HAP-1 (cell line): ENCODE measurements at places on chromosomes 2 and 18.
A peak's percentile ranks its signal among the peaks of the same experiment; 100 is the strongest.

GRCh38 chr2:168495524-168495923 lies 39.5 kb downstream of the CERS6 start:
- DNase-seq: no peak

DNA sequence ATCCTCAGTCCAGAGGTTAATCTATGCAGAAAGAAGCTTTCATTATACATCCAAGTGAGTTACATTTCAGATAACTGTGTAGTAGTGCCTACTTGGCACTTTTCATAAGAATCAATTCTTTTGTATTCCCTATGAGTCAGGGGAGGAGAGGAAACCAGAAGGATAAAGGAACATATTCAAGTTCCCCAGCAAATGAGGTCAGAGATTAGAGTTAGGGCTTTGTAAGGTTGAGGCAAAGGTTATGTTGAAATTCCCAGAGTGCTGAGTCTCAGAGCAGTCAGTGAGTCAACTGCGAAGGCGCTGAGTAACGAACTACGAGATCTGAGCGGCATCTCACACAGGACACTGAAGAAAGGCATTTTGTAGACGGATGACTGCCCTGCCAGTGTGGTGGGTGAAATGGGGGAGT lies 25.1 kb upstream of the ME2 start:
- DNase-seq: no peak

GRCh38 chr18:13269013-13269280 lies 50.4 kb downstream of the LDLRAD4 start:
- no peak for DNase-seq

- DNase-seq: no peak
Observed at GRCh38 chr2:121902171-121902591, 146.7 kb downstream of the TSN start.

DNA sequence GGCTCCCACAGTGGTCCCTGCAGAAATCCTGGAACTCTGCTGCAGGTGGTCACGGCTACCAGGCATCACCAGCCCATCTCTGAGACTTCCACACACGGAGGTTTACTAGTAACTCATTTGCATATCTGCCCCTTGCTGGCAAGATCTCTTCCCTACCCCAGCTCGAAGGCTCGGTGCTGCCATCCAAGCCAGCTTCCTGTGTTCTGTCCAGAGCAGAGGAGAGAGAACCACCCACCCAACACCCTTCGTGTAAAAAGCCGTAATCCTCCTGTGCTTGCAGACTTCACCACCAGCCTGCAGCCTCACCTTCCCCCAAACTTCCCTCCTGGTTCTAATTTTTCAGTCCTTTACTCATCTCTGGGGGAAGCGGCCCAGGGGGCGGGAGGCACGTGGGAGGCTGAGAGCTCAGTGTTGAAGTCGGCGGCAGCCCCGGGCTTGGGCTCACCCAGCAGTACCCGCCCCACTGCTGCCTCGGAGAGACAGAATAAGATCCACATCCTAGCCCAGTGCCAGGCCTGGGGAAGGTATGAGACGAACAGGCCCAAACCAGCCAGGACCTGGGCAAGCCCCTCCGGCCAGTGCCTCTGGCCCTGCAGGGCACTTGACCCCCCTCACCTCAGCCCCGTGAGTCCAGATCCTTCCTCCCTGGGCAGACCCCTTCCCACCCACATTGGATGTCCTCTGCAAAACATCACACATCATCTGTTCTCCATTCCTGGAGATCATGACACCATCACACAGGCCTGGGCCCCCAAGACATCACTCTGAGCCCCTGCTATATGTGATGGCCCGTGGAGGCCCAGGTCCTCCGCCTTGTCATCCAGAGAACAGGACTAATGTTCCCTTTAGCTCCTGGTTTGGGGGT lies 145.8 kb upstream of the ID2 start:
- no peak for DNase-seq

DNA sequence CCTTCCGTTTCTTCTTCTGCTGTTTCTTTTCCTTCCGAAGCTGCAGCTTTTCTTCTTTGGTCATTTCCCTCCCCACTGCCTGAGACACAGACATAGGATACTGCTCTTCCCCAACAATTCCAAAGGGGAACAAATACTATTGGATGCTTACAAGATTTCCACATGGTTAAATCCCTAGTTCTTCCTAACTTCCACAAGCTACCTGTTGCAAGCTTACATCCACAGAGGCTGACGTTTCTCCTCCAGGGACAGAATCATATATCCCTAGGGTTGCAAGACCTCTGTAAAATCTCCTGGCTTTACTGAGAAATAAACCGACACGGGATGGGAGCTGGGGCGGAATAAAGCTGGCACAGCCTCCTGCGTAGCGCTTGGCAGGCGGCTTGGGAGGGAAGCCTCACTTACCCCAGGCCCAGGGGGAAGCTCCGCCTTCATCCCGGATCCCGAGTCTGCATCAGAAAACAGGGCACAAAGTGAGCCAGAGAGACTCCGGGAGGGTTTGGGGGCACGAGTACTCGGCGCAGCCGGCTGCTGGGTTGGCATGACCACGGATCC lies 590 bp downstream of the EIF2B4 start:
- peak; percentile 71 for DNase-seq

- no peak for DNase-seq
Observed at GRCh38 chr2:23713351-23713750, 213.6 kb downstream of the ATAD2B start.

DNA sequence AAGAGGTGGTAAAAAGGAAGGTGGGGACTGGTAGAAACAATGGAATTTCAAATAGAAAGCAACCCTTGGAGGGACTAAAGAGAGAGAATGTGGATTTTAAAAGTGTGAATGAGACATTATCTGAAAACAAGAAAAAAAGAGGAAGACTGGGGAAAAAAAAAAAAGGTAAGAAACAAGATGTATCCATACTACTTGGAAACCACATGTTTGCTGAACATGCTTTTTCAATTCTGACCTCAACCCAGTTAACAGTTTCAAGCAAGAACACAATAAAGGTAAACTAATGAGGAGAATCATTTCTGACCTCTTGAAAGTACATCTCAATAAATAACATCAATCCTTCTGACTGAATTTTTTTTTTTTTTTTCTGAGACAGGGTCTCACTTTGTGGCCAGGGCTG lies 2.6 kb downstream of the FARSB start:
- DNase-seq: no peak

- DNase-seq: no peak
Observed at GRCh38 chr18:43793910-43794309, 516.6 kb upstream of the SYT4 start.

DNA sequence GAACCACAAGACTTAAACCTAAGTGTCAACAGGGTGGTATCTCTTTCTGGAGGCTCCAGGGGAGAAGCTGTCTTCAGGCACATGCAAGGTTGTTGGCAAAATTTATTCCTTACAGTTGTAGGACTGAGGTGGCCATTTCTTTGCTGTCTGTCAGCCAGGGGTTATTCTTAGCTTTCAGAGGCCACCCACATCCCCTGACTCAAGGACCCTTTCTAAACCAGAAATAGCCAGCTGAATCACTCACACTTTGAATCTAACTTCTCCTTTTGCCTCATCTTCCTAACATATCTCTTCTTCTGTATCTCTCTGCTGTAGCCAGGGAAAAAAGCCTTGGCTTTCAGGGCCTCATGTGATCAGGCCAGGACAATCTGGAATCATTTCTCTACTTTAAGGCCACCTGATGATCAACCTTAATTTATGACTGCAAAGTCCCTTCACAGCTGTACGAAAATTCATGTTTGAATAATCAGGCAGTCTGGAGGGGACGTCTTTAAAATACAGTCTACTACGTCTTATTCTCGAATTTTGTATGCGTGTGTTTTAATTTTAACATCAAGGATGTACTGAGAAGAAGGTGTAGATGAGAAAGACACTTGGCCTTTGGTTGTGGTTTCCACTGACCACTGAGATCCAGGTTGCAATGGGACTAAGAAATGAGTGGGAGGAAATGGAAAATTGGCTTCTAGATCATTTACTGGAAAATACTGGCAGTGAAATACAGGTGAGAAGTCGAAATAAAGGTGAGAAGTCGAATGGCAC lies 90.4 kb downstream of the DOCK10 start:
- no peak for DNase-seq

DNA sequence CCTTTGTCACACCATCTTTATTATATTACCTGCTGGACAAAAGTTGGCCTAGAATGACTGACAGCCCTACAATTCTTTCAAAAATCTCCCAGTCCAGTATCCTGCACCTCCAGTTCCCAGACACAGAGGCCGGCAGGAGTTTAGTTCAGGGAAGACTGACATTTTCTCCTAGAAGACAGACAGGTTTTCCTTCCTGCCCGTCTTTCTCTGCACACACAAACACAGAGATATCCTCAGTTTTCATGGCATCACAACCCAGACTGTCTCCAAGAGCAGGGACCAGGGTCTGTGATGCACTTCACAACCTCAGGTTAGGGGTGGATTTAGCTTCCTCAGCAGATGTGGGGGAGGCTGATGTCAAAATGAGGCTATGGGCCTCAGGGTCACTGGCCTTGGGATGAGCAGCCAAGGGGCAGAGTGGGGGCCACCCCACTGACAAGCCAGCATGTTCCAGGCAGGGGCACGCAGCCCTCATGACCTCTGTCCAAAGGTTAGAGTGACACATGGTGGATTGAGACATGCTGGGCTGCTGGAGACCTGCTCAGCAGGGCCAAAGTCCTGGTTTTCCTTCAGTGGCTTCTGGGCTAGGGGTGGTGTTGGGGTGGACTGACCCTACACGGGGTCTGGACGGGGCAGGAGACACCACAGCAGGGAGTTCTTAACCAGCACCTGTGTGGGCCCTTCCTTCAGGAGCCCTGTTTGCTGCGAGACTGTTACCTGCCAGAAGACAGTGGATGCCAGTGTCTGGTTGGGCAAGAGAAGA lies 70.5 kb downstream of the SFXN5 start:
- DNase-seq: no peak
